Naive B cell (primary cell): ENCODE measurements at places on chromosomes 5 and 9.
A peak's percentile ranks its signal among the peaks of the same experiment; 100 is the strongest.

DNA sequence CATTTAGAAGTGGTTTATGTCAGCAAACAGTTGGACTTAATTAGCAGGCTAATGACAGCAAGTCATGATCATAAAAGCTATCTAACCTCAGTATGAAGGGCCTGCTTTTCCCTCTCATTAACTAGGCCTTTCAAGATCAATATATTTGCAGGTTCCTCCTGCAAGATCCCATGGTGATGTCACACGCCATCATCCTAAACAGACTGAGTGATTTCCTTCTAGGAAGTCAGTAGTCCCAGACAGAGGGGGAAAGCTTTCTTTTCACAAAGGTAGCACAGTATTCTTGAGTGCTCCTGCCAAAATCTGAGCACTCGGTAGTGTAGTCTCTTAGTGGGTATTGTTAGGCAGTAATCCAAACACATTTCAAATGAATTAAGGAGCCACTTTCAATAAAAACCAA is 52.5 kb downstream of the UIMC1 start:
- no peak for DNase-seq

- DNase-seq, result no peak
Observed at GRCh38 chr9:87766697-87767096, 40.8 kb downstream of the CTSL start.

- DNase-seq, result peak; percentile 9
Observed at GRCh38 chr5:81838307-81838906, 87.5 kb upstream of the SSBP2 start.

- DNase-seq, result no peak
Observed at GRCh38 chr5:131096774-131097710, 68.0 kb downstream of the HINT1 start.

GRCh38 chr9:88429595-88430430 is 41.6 kb downstream of the SPIN1 start:
- no peak for DNase-seq

DNA sequence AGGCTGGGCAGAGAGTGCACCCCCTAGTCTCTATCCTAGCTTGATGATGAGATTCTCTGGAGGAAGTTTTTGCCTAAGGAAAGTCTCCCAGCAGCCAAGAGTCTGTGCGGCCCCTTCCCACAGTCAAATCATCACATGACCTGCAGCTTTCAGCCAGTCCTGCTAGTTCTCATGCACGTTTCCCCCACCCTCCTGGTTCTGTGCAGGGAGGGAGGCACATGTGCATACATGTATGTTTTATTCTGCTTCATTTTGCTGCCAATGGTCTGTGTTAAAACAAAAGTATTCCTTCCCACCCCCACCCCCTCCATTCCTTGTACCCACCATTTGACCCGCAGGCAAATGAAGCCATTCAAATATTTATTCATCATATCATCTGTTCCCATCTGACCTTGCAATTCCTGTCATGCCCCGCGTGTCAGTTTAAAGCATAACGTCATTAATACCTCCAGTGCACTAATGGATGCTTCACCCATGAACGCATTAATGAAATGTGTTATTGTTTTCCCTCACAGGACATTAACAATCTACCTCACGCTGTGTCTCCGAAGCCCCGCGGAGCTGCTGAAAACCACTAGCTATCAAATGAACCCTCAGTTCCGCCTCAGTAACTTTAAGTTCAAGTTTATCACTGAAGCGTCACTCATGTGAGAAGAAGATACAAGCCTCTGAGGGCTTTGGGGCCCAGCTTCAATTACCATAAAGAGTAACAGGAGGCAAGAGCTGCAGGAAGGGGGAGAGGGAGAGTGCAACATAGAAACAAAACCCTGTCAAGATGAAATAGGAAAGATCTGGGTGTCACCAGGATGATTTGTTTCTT is 139.6 kb downstream of the RASEF start:
- DNase-seq, result no peak

- DNase-seq, result peak; percentile 20
Observed at GRCh38 chr5:176559683-176560082, 10.5 kb downstream of the CDHR2 start.

GRCh38 chr5:87252283-87252605 is 15.4 kb upstream of the RASA1 start:
- no peak for DNase-seq

GRCh38 chr5:116944183-116944582 is 369.6 kb upstream of the SEMA6A start:
- DNase-seq, result no peak

- DNase-seq, result peak; percentile 6
Observed at GRCh38 chr5:178672630-178673029, 45.8 kb upstream of the CLK4 start.

GRCh38 chr5:111707630-111708164 is 49.3 kb downstream of the NREP start:
- DNase-seq, result no peak

GRCh38 chr9:124449381-124450151 is 685 bp upstream of the ADGRD2 start:
- DNase-seq, result no peak

DNA sequence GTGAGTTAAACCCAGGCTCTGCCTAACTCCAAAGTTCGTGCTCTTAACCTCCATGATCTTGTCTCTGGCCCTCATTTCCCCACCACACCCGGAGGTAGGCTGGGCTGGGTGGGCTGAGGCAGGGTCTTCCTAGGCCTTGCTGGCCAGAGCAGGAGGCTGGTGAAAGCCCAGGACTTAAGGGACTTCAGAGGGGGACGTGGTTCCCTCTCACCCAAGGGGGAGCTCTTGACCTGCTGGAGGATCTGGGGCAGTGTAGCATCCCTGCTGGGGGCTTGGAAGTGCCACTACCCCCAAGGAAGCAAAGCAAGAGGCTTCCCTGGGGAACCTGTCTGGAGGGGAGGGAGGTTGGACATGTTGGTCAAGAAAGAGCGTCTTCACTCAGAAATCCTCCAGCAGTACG is 14.7 kb downstream of the PITX1 start:
- DNase-seq, result no peak

DNA sequence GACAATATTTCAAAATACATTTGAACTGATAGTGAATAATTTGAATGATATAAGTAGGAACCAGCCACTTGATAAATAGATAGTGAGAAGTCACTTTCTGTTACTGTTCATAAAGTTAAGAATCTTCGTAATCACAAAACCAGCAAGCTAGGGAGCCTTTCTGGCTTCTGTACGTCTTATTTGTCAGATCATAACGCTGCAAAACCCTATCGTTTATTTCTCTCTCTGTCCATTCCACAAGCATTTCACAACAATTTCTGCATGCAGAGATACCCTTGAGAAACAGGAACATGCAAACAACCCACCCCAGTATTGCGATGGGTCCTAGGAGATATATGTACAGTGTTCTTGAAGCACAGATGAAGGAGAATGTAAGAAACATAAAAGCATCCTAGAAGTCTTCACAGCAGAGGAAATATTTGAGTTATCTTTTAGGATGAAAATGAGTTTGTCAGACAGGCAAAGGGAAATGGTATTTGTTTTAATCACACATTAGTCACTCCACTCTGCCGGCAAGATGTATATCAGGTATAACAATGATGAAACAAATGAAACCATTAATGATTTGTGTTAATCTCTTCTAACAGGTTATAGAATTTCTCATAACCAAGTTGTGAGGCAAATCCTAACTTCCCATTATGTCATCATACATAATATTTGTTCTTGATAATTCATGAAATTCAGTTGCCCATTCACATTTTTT is 668.7 kb upstream of the FTMT start:
- DNase-seq, result no peak

- no peak for DNase-seq
Observed at GRCh38 chr9:22044583-22044982, 35.5 kb upstream of the CDKN2B start.

GRCh38 chr9:136565715-136566552 is 20.1 kb upstream of the NOTCH1 start:
- no peak for DNase-seq

- no peak for DNase-seq
Observed at GRCh38 chr9:78879324-78880100, 582.6 kb downstream of the PSAT1 start.

GRCh38 chr5:57325678-57326397 is 152.0 kb downstream of the GPBP1 start:
- no peak for DNase-seq

GRCh38 chr9:121725008-121725775 is 73.8 kb downstream of the DAB2IP start:
- DNase-seq, result no peak

- DNase-seq, result no peak
Observed at GRCh38 chr5:152549709-152550108, 144.6 kb upstream of the NMUR2 start.

GRCh38 chr9:38294220-38294960 is 98.1 kb upstream of the ALDH1B1 start:
- DNase-seq, result no peak

- peak; percentile 66 for DNase-seq
Observed at GRCh38 chr9:137127301-137128157, 11.4 kb upstream of the GRIN1 start.

DNA sequence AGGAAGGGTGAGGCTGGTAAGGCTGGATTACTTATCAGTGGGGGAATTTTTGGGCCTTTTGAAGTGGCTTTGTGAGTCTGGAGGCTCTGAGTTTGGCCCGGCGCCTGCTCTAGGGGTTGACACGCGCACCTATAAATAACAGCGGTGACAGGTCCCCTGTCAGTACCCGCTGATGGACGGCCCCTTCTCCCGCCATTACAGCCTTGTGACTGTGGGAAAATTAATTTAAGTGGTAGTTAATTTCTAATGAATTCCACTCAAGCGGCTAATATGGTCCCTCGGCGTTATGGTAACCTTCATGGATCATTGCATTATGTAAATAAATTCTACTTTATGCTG is 16.5 kb downstream of the MRPL36 start:
- no peak for DNase-seq

DNA sequence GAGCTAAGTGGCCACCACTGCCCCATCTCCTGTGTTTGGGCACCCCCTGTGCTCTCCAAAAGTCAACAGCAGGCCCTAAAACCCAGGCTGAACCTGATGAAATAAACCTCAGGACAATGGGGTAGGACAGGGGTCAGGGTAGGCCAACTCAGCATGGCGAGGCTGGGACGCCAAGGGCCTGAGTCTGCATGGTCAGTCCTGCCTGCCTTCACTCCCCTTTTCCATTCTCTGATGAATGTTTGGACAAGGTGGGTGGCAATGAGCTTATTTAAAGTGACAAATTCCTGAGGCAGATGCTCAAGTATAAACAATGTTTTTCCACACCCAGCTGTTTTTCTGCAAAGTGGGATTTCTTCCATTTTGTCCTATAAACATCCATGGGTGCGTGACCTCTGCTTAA is 47.2 kb upstream of the CXCL14 start:
- no peak for DNase-seq

DNA sequence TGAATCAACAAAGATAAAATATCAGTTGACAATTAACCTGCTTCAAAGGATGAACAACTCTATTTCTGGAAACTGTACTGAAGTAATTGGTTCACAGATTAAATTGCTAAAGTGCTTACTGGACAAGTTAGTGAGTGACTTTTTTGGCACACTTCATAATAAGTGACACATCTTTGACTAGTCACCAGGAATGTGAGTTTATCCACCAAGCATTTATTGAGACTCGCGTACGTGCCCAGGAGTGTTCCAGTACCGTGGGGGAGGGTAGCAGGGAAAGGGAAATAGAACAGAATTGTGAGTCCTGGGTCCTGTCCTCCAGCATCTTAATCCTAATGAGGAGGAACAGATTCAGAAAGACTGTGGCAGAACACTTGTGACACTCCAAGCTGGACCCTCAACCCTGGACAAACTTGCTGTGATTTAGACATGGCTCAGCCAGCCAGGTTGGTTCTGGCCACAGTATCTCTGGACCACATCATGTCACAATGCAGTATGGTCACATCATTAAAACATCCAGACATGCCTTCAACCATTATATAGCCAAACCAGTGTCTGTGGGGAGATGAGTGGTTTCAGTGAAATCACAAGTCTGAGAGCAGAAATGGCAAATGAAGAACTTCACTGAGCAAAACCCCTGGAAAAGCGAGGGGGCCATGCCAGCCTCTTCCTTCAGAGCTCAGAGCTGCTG is 623.1 kb downstream of the BNC2 start:
- DNase-seq, result no peak

GRCh38 chr9:83219154-83219923 is 156.4 kb upstream of the RASEF start:
- no peak for DNase-seq

GRCh38 chr9:75170898-75171360 is 82.6 kb downstream of the OSTF1 start:
- no peak for DNase-seq

GRCh38 chr9:104860263-104860662 is 67.7 kb downstream of the ABCA1 start:
- peak; percentile 65 for DNase-seq

DNA sequence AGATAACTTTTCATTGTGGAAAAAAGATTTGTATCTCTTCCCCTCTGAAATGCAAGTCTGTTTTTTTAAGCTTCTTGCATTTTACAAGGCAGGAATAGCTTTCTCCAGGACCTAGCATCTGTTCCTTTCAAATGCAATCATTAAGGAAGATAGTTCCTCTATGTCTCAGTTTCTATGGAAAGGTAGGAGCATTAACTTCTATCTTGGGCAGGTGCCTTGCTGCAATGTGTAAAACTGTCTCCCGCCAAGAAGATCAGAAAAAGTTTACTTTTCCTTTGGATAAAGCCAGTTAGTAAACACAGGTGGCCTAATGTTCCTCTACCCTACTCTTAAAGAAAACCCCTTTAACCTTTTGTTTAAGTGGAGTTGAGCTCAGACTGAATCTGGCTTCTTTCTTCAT is 560.6 kb upstream of the CYLC2 start:
- DNase-seq, result no peak

DNA sequence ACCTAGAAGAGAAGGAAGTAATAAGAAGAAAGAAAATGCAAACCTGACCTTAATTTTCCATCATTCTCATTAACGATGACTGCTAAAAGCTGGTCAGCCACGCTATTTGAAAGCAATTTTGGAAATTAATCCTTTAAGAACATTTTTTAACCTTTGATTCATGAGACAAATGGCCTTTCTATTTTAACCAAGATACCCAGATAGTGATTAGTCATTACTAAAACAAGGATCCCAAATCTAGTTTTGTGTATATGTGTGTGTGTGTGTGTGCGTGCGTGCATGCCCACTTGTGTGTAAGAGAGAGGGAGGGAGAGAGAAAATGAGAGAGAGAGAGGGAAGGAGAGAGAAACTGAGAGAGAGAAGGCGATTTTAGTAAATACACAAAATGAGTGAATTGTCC is 329.5 kb downstream of the DEPDC1B start:
- DNase-seq, result no peak

GRCh38 chr5:172630986-172631385 is 10.1 kb upstream of the NEURL1B start:
- no peak for DNase-seq

- no peak for DNase-seq
Observed at GRCh38 chr9:91220021-91220420, 141.7 kb downstream of the AUH start.
